ENCODE measurements at places on chromosomes 1 and 21.

GRCh38 chr1:87030740-87031690 lies 116.6 kb downstream of the HS2ST1 start:
- H3K4me1 ChIP-seq, result peaks cover 9% of the 10 kb centered on the region
- no peak for DNase-seq
- no peaks in the 10 kb centered on the region for H3K36me3 ChIP-seq
- no peak overlapping the region for H3K27ac ChIP-seq
- H3K4me3 ChIP-seq, result no peak overlapping the region
- no peaks in the 10 kb centered on the region for H3K27me3 ChIP-seq

GRCh38 chr1:217392441-217392840 lies 238.4 kb downstream of the GPATCH2 start:
- no peak overlapping the region for H3K27ac ChIP-seq
- H3K36me3 ChIP-seq, result no peaks in the 10 kb centered on the region
- H3K27me3 ChIP-seq, result peaks cover 2% of the 10 kb centered on the region
- no peaks in the 10 kb centered on the region for H3K4me1 ChIP-seq
- DNase-seq, result no peak

- H3K4me1 ChIP-seq, result no peaks in the 10 kb centered on the region
- no peaks in the 10 kb centered on the region for H3K36me3 ChIP-seq
- H3K27me3 ChIP-seq, result no peaks in the 10 kb centered on the region
- H3K27ac ChIP-seq, result no peak overlapping the region
- no peak for DNase-seq
Observed at GRCh38 chr1:100835866-100836842, 58.5 kb downstream of the EXTL2 start.

GRCh38 chr21:40200946-40201345 lies 333.7 kb downstream of the PCP4 start:
- DNase-seq, result no peak
- H3K27me3 ChIP-seq, result no peaks in the 10 kb centered on the region
- H3K4me3 ChIP-seq, result no peak overlapping the region
- no peaks in the 10 kb centered on the region for H3K4me1 ChIP-seq
- no peak overlapping the region for H3K27ac ChIP-seq
- H3K36me3 ChIP-seq, result no peaks in the 10 kb centered on the region

- DNase-seq, result no peak
- no peak overlapping the region for H3K4me3 ChIP-seq
- no peaks in the 10 kb centered on the region for H3K36me3 ChIP-seq
- no peaks in the 10 kb centered on the region for H3K4me1 ChIP-seq
Observed at GRCh38 chr1:192224396-192224795, 66.1 kb downstream of the RGS18 start.

DNA sequence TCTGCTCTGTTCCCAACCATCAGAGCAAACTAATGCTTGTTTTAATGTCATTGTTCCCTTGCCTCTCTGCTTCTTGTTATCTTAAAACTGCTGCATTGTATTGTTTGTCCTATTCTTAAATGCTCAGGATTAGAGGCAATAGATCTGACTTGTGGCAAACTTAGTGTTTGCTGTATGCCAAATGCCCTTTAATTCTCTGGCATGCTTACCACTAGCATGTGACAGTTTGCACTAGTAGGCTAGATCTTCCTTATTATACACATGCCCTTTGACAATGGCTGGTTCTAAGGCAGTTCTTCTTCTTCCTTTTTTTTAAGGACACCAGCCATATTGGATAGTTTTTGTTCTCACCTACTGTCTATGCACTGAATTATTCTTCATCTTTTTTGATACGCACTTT lies 30.1 kb downstream of the PALMD start:
- no peaks in the 10 kb centered on the region for H3K36me3 ChIP-seq
- H3K27ac ChIP-seq, result no peak overlapping the region

DNA sequence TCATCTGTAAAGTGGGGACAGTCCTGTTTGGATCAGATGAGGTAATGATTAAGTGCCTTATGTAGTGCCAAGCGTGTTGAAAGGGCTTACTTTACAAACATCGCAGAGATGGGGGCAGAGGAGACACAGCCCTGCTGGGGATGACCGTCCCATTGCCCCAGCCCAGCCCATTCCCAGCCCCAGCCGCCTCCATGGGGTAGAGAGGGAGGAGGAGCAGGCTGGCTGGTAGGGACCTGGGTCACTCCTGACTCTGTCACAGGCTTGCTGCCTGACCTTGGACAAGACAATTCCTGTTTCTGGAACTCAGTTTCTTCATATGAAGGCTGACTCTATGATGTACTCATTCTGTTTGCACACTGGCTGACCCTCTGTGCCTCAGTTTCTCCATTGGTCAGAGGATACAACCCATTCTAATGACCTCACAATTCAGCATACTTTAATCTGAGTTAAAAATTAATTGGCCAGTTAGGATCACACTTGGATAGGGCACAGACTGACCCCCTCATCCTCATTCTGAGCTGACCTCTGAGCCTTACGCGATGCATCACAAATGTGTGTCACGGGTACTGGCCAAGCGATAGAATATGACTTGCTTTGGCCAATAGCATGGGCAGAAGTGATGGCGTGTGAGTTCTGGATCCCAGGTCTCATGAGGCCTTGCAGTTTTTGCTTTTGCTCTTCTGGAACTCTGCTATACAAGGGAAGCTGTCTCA lies 91.1 kb downstream of the PTPRU start:
- H3K36me3 ChIP-seq, result no peaks in the 10 kb centered on the region
- H3K4me3 ChIP-seq, result no peak overlapping the region
- no peak overlapping the region for H3K27ac ChIP-seq
- H3K4me1 ChIP-seq, result no peaks in the 10 kb centered on the region
- DNase-seq, result no peak
